ENCODE measurements at places on chromosomes 2 and 18. TPM values are rescaled to one million over a fixed set of nuclear protein-coding genes. Genes with fewer than 3 reads are reported as not detected.

Gene OSR1
- 33.0 TPM for total RNA-seq

GRCh38 chr2:112777036-112777435 lies 7.3 kb downstream of the IL1A start:
- DNase-seq: no peak

Gene RNF125
- total RNA-seq: 0.95 TPM

DNA sequence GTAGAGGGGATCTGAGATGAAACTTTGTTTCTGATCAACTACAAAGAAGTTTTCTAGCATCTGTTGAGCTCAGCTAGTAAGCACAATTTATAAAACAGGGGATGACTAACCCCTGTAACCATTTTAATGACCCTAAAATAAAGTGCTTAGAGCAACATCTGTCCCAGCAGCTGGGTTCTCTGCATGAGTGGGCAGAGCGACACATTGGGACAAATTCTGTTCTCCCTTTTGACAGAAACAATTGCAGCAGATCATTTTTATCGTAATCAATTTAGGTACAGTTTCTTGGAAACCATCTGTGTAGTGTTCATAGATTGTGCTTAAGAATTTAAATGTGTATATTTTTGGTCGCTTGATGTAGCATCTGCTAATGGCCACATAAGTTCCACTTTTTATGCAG lies 678.0 kb downstream of the RNF144A start:
- no peak for DNase-seq

GRCh38 chr2:212968284-212969081 lies 182.9 kb downstream of the IKZF2 start:
- DNase-seq: no peak

- DNase-seq: no peak
Observed at GRCh38 chr2:227460070-227460485, 11.9 kb upstream of the AGFG1 start.

- no peak for DNase-seq
Observed at GRCh38 chr2:205748639-205749038, 66.3 kb downstream of the NRP2 start.

Gene MAPK4
- total RNA-seq: 10.9 TPM

Gene NMUR1
- 0.16 TPM for total RNA-seq

- DNase-seq: no peak
Observed at GRCh38 chr2:174635776-174636404, 38.3 kb upstream of the WIPF1 start.

DNA sequence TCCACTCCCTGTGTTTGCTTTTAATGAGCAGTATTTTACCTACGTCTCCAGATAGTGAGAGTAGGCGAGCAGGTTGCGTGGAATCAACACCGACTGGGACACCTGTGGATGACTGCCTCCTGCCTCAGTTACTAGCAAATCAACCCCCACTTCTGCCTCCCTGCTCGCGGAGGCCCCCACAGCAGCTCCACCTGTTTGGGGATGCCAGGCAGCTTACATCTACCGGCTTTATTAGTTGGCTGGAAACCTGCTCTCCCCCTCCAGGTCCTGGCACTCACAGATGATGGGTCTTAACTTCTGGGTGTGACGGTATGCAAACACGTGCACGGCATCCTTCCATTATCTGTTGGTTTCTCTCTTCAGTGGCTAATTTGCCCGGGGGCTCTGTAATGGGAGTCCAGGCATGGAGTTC lies 164.4 kb upstream of the SESTD1 start:
- DNase-seq: no peak

Gene DSG4
- total RNA-seq: not detected

Measured in sigmoid colon (tissue), 7 donors.